ENCODE measurements at places on chromosomes 2 and 18.

DNA sequence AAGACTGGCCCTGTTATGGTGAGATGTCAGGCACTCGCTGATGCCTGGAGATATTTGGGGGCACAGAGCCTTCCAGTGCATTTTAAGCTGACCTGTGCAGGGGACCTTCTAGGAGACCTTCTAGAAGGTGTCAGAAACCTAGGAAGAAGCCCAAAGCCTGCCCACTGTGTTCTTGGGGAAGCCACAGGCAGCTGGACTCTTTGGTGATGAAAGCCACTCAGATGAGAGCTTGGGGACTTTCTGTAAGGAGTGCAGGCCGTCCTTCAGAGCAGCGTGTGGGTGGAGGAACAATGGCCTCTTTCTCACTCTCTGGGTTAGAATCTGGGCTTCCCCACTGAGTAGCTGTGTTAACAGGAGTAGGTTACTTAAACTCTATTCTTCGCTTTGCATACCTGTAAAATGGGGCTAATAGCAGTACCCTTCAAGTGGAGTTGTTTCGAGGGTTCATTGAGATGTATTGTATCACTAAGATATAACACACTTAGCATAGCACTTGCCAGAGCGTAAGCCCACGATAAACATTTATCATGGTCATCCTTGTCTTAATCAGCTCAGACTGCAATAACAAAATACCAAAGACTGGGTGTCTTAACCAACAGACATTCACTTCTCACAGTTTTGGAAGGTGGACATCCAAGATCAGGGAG lies 322.3 kb upstream of the EPAS1 start:
- DNase-seq, result no peak

GRCh38 chr18:42082415-42083234 lies 127.6 kb downstream of the PIK3C3 start:
- no peak for DNase-seq

- DNase-seq, result no peak
Observed at GRCh38 chr2:117935954-117936353, 77.9 kb downstream of the CCDC93 start.

- DNase-seq, result no peak
Observed at GRCh38 chr2:173210270-173211196, 134.9 kb downstream of the MAP3K20 start.

DNA sequence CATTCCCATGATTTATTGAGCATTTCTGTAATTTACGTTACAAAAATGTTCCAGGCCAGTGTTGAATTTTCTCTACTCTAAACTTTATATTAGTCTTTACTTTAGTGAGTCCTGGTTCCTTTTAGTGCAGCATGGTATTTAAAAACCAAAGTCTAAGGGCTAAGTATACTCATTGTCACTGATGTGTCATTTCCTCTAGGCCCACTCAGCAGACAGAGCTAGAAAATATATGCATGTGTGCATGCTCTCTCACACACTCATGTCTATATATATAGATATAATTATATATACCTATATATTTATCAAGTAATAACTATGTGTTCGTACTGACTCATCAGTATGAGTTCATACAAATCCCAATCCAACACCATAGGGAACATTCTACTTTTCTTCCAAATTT lies 132.5 kb upstream of the SLC8A1 start:
- no peak for DNase-seq

Data from mesenteric fat pad (tissue), 1 donor.